ENCODE measurements at places on chromosomes 3 and 15.
A peak's percentile ranks its signal among the peaks of the same experiment; 100 is the strongest.

DNA sequence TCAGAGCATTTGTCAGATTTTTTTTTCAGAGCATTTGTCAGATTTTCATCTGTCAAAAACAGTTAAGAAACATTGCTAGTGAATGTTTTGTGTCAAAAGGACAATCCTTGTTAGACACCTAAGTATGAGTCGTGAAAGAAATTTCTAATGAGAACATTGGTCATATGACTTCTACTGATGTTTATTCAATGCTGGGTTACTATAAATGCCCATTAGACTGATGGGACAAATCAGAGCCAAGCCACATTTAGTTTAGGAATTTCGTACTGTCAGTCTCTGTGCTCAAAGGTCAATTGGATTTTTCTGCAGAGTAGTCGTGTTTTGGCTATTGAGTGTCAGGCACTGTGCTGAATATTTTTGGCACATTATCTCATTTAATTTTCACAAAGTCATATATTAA lies 31.6 kb downstream of the TSC22D2 start:
- no peak for DNase-seq

DNA sequence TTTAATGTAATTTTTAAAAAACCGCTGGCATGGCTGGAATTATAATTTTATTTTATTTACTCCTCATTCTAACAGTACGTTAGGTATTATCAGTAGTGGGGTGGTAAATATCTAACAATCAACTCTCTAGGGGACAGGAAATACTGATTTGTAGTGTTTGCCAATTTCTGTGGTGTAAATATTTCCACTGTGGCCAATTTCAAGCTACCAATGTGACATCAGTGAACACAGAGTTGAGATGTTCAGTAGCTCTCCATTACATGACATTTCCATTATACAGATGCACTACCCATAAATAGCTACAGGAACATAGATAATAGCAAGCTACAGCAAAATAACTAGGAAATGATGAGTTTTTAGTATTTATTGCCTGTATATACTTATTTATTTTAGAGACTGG lies 10.0 kb upstream of the ARL8B start:
- DNase-seq, result no peak

- no peak for DNase-seq
Measured at GRCh38 chr3:25038271-25038670, 389.8 kb upstream of the RARB start.

GRCh38 chr3:148230473-148230872 lies 467.2 kb upstream of the AGTR1 start:
- DNase-seq, result no peak

DNA sequence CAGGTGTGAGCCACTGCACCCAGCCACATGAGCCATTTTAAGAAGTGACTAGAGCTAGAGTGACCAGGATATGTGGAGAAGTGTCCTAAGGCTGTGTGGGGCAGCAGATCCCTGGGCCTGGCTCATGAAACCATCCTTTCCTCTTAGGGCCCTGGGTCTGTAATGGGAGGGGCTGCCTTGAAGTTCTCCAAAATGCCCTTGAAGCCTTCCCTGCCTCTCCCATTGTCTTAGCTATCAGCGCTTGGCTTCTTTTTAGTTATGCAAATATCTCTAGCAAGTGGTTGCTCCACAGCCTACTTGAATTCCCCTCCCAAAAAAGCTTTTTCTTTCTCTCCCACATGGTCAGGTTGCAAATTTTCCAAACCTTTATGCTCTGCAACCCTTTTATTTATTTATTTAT lies 112.4 kb upstream of the SPATA16 start:
- no peak for DNase-seq

- DNase-seq, result no peak
Measured at GRCh38 chr3:34364335-34364734, 565.9 kb downstream of the PDCD6IP start.

- no peak for DNase-seq
Measured at GRCh38 chr3:66121318-66121717, 82.6 kb upstream of the MAGI1 start.

- no peak for DNase-seq
Measured at GRCh38 chr3:126056681-126057500, 27.0 kb downstream of the SLC41A3 start.

DNA sequence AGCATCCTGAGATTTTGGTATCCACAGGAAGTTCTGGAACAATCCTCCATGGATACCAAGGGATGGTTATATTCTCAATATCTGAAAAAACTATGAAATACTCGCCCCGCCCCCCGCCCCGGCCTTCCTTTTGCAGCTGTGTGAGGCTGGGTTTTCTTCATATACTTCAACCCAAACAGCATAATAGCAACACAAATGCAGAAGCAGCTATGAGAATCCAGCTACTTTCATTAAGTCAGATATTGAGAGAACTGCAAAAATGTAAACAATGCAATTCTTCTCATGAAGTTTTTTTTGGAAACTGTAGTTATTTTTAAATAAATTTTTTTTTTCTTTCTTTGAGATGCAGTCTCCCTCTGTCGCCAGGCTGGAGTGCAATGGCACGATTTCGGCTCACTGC lies 10.9 kb upstream of the IDH2 start:
- no peak for DNase-seq

GRCh38 chr15:38080651-38081275 lies 146.3 kb downstream of the TMCO5A start:
- no peak for DNase-seq

GRCh38 chr15:40873694-40874561 lies at the start of gene RHOV:
Gene RHOV (minus strand): TSS chr15:40874234. CDS start chr15:40874139, 95 bp downstream.
- DNase-seq, result peak; percentile 25

DNA sequence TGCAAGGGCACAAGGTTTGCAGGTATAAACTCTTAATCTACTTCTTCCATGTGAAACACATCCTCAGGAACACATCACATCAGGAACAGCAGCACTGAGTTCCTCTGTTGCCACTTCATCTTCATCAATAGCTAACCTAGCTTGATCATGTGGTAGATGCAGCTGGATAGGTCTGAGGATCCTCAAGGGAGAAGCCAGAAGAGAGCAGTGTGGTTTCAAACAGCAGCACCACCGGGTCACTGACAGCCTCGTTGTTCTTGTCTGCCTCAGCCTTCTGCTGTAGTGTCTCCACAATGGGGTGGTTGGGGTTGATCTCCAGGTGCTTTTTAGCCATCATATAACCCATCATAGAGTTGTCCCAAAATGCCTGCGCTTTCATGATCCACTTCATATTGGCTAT lies 58.8 kb downstream of the ADAM10 start:
- no peak for DNase-seq

GRCh38 chr3:50450209-50450921 lies 53.1 kb downstream of the CACNA2D2 start:
- no peak for DNase-seq

GRCh38 chr15:29815000-29815710 lies 7.1 kb downstream of the TJP1 start:
- DNase-seq, result no peak

DNA sequence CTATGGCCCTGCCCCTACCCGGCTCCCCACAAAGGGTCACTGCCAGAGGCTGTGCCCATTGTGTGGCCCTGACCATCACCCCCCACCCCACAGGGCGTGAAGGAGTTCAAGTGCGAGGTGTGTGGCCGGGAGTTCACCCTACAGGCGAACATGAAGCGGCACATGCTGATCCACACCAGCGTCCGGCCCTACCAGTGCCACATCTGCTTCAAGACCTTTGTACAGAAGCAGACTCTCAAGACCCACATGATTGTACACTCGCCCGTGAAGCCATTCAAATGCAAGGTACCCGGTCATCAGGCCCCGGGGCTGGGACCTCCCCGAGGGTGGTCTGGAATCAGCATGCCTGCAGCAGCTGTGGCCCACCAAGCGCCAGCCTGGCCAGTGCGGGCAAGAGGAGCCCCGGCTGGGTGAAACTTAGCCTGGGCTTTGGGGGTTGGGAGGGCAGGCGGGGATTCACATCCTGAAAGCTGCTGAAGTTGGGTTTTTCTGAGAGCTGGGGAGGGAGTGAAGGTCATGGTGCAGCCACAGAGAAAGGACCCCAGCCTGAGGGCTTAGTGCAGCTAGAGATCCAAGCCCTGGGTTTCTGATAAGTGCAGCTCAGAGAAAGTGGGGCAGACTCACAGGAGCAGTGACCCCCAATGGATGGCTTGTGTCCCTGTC lies 29.2 kb downstream of the IDH2 start:
- DNase-seq, result no peak

DNA sequence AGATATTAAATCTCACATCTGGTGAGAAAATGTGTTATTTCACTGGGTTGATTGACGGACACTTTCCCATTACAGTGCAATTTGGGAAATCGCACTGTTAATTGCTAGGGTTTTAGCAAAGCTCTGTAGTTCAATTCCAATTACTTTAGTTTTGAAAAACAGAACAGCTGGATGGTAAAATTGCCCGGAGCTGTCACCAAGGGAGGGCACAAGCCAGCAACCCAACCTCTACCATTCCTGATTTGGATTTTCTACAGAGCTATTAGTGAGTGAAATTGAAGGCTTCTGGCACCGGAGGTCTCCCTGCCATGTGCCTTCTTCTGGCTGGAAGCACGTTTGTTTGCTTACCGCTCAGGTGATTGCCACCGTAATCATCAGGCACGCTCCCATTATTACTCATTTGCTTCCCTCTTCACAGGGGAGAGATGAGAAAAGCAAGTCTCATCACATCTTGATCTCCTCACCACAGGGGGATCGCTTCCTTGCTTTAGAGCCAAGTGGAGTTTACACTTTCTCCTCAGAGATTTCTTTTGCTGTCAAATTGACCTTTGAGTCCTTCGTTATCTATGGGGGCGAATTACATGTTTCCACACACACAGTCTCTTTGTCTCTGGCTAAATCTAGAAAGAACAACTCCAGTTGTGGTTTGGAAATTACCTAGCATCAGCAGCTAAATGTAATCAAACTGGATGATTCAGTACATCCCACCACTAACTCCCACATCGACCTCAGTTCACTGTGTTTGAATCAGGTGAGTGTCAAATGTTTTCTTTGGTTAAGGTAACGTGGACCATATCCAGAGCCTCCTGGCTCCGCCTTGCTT lies 421.7 kb upstream of the GOLIM4 start:
- DNase-seq, result peak; percentile 78

- DNase-seq, result no peak
Measured at GRCh38 chr3:120113128-120114116, 19.2 kb upstream of the GSK3B start.

- DNase-seq, result no peak
Measured at GRCh38 chr3:103585809-103586208, 1151.0 kb downstream of the ZPLD1 start.

GRCh38 chr15:101476756-101477155 lies 12.8 kb downstream of the PCSK6 start:
- no peak for DNase-seq

GRCh38 chr3:126467611-126467955 lies 8.1 kb downstream of the ZXDC start:
- DNase-seq, result no peak

DNA sequence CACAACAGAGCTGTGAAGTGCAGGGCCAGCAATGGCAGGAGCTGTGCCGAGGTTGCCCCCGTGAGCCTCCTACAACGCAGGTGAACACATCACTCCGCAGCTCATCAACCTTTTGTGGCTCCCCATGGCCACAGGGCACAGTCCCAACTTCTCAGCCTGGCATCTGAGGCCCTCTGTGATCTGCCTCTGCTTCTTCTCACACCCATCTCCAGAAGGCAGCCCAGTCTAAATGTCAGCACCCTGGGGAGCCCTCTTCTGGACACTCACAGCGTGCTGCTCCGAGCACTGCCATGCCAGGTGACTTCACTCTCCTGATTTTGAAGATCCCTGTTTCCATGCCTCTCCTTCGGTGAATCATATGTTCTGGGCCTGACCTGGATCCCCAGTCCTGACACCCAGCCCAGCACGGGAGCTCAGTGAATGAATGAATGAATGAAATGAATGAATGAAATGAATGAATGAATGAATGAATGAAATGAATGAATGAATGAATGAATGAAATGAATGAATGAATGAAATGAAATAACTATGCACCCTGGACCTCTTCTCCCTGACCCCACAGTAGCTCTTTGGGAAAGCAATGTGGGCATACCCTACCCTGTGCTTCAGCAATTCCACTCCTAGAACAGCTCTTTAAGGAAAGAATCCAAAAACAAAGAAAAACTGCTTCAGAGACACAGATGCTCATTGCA lies 17.9 kb upstream of the SKIC8 start:
- DNase-seq, result no peak

DNA sequence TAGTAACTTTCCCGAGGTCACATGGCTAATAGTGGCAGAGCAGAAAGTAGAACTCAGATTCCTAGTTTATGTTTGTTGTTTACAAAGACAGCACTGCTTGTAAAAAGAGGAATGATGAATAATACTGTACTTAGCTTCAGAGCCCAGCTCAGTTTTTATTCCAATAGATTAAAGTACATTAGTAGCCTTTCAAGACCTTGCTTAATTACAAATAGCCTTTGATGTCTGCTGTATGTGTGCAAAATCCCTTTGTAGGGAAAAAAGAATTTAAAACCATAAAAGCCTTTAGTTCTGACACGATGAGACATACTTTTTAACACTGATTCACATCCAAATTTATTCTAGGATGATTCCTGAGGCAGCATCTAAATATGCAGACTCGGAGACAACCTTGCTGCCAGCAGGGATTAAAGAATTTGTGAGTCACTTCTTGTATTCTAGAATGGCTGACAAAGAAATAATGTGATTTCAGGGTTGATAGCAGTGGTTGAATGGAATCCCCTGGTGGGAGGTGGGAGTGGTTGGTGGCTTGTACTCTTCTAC lies 324.2 kb upstream of the TGFBR2 start:
- DNase-seq, result no peak

DNA sequence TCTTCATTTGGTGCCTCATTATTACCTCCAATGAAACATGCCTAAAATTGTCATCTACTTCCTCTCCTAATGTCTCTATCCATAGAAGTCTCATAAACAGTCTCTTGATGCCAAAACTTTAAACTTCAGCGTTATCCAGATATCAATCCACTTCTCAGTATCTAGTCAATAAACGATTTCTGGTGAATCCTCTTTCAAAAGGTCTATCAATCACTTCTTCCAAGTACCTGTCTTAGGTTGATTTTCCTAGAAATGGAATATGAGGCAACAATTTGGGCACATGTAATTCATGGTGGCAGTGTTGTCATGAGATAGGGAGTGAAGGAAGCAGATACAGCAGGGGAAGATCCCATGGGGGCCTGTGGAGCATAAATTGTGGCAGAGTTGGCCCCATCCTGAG lies 348.5 kb upstream of the POU1F1 start:
- DNase-seq, result no peak
